Stimulated activated CD4-positive, alpha-beta T cell treated with anti-CD3 and anti-CD28 coated beads, Interleukin-1b, Interleukin-23, amount 100 ng/mL, for 24 hours (primary cell): ENCODE measurements at places on chromosomes 1 and 21.

DNA sequence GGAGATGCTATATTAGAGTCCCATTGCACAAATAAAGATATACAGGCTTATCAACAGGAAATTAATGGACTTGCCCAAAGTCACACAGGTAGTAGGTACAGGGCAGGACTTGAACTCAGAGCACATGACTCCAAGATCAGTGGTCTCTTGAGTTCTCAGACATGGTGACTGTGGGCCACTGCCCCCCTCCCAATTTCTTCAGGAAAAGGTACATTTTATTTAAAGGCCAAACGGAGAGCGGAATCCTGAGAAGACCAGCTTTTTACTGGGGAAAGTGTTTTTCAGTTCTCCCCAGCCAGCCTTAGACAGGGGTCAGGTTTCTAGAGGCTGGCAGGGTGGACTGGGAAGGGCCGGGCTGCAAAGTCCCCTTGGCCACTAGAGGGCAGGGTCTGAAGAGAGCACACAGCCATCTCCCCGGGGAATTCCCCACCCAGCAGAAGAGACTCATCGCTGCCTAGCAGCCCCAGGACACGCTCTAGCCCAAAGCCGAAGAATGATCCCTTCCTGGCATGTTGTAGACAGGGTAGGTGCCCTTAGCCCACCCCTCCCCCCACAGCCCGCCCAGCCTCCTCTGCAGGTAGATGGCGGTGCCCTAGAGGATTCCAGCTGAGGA, 29.7 kb downstream of the ACP6 start:
- DNase-seq = peak; percentile 63

DNA sequence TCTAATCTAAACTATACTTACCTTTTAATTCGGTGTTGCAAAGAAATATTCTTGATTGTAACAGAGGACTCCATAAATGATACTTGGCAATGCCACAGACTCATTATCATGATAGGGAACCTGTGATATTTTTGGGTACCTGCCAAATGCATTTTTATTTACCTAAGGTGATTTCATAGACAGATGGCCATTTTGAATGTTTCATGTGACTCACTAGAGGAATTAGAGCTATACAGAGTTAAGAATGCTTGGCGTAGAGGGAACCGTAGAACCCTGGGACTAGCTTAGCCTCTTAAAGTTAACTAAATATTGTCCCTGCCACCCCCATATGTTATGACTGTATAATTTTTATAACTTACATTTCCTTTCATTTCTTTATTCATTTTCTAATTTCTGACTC, 136.1 kb downstream of the DISP1 start:
- no peak for DNase-seq

- no peak for DNase-seq
Measured at GRCh38 chr21:28196981-28197380, 795.7 kb downstream of the LTN1 start.

- no peak for DNase-seq
Measured at GRCh38 chr1:118989006-118989815, 1.1 kb upstream of the TBX15 start.

DNA sequence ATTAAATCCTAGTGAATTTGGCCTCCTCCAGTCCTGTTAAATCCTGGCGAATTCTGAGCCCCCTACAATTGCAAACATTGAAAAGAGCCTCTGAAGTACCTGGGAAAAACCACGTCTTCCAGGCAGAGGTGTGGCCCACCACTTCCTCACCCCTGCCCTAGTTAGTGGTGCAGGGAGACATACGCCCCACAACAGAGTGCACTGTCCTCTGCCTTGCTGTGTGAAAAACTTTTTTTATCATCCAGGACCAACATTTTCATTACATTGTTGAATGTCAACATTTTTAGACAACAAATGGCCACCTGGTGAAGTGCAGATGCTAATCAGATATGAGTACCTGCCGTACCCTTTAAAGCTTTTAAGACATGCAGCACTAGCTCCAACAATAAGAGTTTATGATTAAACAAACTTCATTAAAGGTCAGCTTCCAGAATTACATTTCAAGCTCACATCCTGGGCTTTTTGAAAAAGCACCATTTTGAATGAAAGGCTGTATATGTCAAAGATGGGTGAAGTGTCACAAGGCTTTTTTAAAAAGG, 13.6 kb upstream of the TMPRSS2 start:
- DNase-seq = no peak

GRCh38 chr1:97017895-97018294, 296.3 kb downstream of the PTBP2 start:
- no peak for DNase-seq

GRCh38 chr1:204112876-204113730, 38.7 kb downstream of the ETNK2 start:
- DNase-seq = no peak

DNA sequence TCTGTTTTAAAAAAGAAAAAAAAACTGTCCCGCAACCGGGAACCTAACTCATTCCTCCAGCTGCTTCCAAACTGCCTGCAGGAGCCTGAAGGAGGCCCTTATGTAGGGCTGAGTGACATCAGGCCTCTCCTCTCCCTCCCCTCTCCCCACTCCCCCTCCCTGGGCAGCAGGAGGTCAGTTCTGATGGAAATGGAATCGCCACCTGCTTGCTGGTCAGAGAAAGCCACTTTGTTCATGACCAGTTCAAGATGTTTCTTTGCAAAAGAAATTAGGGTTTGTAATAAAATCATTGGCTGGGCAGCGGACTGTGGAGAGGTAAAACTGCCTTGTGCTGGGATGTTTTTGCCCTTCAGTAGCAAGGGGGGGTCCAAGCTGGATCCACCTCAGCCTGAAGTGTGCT, at the start of gene MAP1LC3C:
MAP1LC3C (minus strand) TSS at position 73 of the 400 bp plus-strand sequence. CDS start 90 bp downstream, outside the sequence.
- no peak for DNase-seq

DNA sequence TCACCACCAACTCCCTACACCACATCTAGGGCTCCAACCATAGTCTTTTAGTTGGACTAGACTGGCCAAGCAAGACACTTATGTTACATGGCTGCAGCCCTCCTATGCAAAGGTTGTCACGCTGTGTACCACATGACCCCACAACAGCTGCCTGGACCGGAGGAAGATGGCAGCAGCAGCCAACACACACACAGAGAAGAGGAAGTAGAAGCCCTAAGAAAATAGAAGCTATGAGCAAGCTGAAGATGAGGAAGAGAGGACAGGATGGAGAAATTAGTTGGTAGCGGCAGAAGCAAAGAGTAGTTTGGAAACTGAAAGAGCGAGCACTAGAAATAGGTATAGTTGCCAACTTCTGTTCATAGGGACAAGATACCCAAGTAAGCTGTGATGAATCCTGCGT, 60.8 kb upstream of the RALGPS2 start:
- DNase-seq = no peak

DNA sequence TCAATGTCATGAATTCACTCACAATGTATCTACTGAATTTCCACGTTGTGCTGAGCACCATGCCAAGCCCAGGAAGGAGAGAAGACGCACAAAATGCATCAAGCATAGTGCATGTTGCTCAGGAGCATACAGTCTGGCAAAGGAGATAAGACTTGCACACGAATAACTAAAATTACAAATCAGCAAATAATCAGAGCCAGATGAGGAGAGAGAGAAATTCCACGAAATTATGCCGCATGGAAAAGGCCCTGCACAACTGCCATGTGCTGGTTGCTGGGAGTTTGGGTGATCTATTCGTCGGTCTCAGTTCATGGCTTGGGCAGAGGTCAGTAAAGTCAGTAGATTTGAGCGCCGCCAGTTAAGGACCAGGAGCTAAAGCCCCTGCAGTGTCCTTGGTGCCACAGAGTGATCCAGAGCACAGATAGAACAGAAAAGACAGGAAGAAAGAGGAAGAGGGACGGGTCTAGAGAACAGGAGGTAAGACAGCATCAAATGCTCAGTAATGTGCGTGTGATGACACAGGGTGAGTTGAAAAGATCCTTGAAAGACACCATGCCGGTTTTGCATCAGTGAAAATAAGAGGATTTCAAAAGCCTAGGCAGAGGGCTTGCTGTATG, 55.1 kb upstream of the ZNF281 start:
- no peak for DNase-seq

DNA sequence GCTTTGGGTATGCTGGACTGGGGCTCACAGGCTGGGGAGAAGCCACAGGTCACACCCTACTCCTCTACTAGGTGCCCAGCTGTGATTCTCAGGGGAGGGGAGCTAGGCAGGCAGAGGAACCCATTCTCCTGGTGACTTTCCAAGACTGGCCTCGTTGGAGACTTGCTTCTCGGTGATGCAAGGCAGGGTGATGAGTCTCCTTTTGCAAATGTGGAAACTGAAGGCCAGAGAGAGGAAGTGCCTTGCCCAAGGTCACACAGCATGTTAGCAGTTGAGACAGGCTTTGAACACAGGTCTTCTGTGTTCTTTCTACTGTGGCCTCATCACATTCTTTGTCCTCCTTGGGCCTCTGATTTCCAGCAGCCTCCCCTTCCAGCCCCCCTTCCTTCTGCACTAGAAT, 20.5 kb upstream of the C1QA start:
- DNase-seq = no peak

GRCh38 chr1:6585081-6585722, 5.4 kb downstream of the ZBTB48 start:
- DNase-seq = no peak
